ENCODE measurements at places on chromosomes 16 and 17. TPM values are rescaled to one million over a fixed set of nuclear protein-coding genes. Genes with fewer than 3 reads are reported as not detected.
A peak's percentile ranks its signal among the peaks of the same experiment; 100 is the strongest.

DNA sequence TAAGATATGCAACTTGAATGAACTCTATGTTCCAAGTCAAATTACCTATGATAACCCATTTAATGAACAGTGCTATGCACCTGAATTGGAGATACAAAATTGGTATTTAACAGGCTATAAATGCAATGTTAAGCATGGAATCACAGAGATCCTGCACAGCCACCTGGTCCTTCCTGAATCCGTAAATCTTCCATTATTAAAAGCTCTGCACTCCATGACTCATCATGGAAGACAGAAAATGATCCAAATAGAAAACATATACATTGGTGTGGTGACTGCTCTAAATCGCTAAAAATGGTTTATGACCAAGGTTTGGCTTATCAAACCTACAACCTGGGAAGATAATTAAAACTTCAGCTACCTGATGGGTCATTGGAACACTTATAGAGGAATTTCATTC is 45.3 kb downstream of the GLG1 start:
- H3K27me3 ChIP-seq, result no peaks in the 10 kb centered on the region
- H3K27ac ChIP-seq, result no peak overlapping the region
- DNase-seq, result no peak
- no peak overlapping the region for H3K4me3 ChIP-seq

DNA sequence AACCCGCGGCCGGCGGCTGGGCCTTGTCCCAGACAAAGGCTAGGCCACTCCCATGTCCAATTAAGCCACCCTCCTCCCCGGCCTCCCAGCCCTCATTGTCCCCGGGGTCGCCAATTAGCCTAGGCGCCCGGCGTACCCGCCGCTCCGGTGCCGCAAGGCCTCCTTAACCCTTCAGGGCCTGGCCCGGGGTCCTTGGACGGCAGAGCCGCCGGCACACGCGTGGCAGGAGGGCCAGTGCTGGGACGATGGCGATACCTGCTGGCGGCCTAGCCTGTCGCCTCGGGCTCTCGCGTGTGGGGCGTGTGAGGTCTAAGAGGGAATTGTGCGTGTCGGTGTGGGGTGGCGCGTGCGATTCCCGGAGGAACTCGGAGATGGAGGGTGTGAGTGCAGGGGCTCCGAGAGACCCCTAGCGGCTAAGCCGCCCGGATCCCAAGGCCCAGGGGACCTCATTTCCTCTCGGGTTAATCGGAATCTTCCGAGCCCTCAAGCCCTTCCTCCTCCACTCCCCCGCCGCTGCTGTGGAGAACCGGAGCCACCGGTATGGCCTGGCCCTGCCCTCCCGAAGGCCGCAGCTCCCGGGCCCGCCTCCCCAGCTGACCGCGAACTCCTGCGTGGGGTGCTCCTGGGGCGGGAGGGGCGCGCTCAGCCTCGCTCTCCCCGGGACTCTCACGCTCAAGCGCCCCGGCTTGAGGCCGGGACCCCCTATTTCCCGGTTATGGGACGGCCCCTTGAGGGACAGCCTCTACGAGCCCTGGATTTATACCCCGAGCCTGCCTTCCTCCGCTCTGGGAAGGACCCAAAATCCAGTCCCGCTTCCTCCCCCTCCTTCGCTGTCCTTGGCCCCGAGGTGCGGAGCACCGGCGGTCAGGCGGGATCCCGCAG is 11.9 kb downstream of the TBX2 start:
- H3K4me1 ChIP-seq, result peaks cover 30% of the 10 kb centered on the region
- H3K27ac ChIP-seq, result no peak overlapping the region
- peaks cover 33% of the 10 kb centered on the region for H3K27me3 ChIP-seq
- H3K4me3 ChIP-seq, result peak overlapping the region; percentile 74
- H3K36me3 ChIP-seq, result no peaks in the 10 kb centered on the region

GRCh38 chr17:67511804-67512203 is 134.7 kb downstream of the PITPNC1 start:
- H3K4me3 ChIP-seq, result no peak overlapping the region
- peaks cover 18% of the 10 kb centered on the region for H3K4me1 ChIP-seq
- H3K27me3 ChIP-seq, result no peaks in the 10 kb centered on the region
- H3K36me3 ChIP-seq, result peaks cover 3% of the 10 kb centered on the region
- no peak overlapping the region for H3K27ac ChIP-seq
- DNase-seq, result no peak

DNA sequence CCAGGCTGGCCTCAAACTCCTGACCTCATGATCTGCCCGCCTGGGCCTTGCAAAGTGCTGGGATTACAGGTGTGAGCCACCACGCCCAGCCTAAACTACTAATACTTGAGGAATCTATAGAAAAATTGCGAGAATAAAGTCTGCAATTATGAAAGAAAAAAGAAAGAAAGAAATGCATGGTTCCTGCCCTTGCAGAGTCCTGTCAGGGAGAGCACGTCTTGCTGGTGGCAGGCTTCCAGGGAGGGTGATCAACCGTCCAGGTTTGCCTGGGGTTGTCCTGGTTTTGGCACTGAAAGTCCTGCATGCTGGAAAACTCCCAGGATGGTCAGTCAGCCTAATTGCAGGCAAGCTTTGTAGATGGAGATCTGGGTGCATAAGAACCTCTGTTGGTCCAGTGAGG is 21.5 kb upstream of the KIFC3 start:
- no peaks in the 10 kb centered on the region for H3K36me3 ChIP-seq
- DNase-seq, result no peak

GRCh38 chr17:62793919-62794665 is 14.0 kb downstream of the MARCHF10 start:
- no peak overlapping the region for H3K27ac ChIP-seq
- H3K4me1 ChIP-seq, result peaks cover 12% of the 10 kb centered on the region
- no peaks in the 10 kb centered on the region for H3K36me3 ChIP-seq
- no peak for DNase-seq

DNA sequence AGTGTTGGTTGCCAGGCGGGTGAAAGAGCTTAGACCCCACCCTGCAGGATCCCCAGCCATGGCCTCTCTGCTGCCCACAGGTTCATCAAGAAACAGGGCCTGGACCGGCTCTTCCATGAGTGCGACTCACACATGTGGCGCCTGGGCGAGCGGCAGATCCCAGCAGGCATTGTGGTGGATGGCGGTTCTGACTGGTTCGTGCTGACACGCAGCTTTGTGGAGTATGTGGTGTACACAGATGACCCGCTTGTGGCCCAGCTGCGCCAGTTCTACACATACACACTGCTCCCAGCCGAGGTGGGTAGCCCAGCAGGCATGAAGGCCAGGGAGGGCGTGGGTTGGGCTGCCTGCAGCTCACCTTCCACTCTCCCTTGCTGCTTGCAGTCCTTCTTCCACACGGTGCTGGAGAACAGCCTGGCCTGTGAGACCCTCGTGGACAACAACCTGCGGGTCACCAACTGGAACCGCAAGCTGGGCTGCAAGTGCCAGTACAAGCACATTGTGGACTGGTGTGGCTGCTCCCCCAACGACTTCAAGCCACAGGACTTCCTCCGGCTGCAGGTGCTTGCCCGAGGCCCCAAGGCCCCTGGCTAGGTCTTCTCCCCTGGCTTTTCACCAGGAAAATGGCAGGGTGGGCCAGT is 9.9 kb downstream of the XYLT2 start:
- H3K4me1 ChIP-seq, result no peaks in the 10 kb centered on the region
- no peak for DNase-seq
- H3K27ac ChIP-seq, result no peak overlapping the region

DNA sequence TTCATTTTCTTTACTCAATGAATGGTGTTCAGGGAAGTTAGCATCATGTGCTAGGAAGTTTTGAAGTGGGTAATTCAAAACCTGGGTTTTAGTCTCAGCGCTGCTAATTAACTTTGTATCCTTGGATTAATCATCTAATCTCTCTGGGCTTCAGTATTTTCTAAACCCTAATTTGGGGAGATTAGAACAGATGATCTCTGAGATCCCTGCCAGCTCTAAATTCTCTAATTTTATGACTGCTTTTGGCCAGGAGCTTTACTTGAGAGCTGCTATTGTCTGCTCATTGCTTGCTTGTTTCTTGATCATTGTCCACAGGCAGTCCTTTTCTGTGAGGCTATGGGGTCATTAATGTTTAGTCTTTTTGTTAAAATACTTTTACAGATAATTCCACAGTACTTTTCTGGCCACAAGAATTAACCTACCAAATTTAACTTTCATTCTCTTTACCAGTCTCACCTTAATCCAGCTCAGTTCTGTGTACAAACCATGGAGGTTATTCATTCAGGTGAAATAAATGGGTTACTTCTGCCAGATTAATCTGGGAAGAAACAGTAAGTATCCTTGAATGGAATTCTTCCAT is 28.4 kb upstream of the VWA3A start:
- H3K4me1 ChIP-seq, result peaks cover 6% of the 10 kb centered on the region
- no peaks in the 10 kb centered on the region for H3K27me3 ChIP-seq
- DNase-seq, result no peak
- peaks cover 13% of the 10 kb centered on the region for H3K36me3 ChIP-seq

- no peaks in the 10 kb centered on the region for H3K36me3 ChIP-seq
- H3K4me3 ChIP-seq, result no peak overlapping the region
- DNase-seq, result no peak
- peaks cover 6% of the 10 kb centered on the region for H3K4me1 ChIP-seq
These were observed 44.0 kb upstream of the AKTIP start for GRCh38 chr16:53546988-53547391.

- no peak overlapping the region for H3K4me3 ChIP-seq
- H3K36me3 ChIP-seq, result no peaks in the 10 kb centered on the region
- no peak for DNase-seq
- H3K27me3 ChIP-seq, result no peaks in the 10 kb centered on the region
These were observed 3.5 kb upstream of the CES4A start for GRCh38 chr16:66984892-66985311.

DNA sequence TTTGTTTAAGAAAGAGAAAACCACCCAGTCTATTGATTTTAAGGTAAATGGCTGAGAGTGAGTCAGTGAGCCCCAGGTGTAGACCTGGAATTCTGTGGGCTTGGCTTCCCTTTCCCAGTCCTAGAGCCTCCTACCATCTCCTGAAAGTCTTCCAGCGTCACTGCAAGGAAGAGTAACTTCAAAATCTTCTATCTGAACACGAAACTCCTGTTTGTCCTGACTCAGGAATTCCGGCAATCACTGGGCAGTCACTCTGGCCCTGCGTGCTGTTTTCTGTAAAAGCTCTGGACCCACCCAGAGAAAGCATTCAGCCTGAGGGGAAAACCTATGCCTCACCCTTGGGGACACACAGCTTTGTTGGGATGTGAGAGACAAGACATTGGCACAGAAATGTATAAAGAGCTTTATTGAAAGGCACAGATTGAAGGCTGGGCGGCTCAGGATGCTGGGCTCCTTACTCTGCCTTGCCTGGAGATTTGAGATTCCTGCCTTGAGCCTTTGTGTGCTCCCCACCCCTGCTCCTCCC is 15.9 kb downstream of the MINK1 start:
- no peak overlapping the region for H3K4me3 ChIP-seq
- H3K4me1 ChIP-seq, result peaks cover 15% of the 10 kb centered on the region
- peaks cover 11% of the 10 kb centered on the region for H3K36me3 ChIP-seq
- H3K27ac ChIP-seq, result no peak overlapping the region
- DNase-seq, result no peak

DNA sequence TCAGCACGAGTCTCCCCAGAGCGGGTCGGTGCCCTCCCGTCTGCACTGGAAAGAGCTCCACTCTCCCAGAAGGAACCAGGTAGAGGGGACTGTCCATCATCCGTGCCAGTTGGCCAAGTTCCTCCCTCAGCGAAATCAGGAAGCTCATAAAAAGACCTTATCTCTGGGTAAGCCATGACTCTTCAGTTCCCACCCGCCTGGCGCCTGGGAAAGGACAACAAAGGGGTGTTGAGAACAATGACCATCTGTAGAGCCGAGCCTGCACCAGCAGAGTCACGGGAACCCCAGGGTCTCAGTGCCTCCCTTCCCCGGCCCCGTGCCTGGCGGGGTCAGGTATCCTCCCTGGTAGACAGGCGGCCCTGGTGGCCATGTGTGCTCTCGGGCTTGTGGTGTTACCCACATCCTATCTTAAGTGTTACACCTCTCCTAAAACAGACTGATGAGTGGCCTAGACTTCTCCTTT is 190.7 kb downstream of the AXIN2 start:
- H3K27ac ChIP-seq, result no peak overlapping the region
- peaks cover 26% of the 10 kb centered on the region for H3K27me3 ChIP-seq
- no peaks in the 10 kb centered on the region for H3K36me3 ChIP-seq
- no peak overlapping the region for H3K4me3 ChIP-seq
- H3K4me1 ChIP-seq, result no peaks in the 10 kb centered on the region

DNA sequence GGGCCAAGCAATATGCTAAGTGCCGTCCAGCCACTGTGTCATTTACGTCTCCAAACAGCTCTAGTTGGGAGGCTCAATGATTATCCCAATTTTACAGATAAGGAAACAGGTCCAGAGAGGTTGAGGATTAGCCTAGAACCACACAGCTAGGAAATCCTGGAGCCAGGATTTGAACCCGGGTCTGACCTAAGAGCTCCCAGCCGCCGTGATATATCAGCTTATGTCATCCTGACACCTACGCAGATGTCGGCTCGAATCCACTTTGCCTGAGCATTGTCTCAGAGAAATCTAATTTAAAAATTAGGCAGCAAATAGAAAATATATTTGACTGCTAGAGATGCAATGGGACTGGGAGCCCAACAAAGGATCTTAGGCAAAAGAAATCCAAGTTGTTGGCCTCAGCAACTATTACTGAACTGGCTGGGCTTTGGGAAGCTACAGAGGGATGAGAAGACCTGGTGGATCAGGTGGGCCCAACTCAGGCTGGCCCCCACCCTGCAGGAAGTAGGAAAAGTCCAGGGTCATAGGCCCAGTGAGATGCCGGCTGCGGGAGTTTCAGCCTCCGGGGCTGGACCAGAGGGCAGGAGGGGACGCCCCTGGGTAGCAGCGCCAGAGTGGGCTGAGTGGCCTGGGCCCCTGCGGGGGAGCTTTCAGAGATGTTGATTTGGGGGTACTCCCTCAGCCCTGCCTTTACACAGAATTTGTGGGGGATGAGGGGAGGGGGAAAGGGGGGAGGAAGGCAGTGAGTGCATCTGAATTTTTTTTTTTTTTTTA is 35.1 kb upstream of the IL21R start:
- H3K36me3 ChIP-seq, result peaks cover 30% of the 10 kb centered on the region
- peak; percentile 40 for DNase-seq
- peaks cover 75% of the 10 kb centered on the region for H3K4me1 ChIP-seq
- peak overlapping the region; percentile 96 for H3K27ac ChIP-seq

The G6PC1 gene
- total RNA-seq, result not detected

The ABCC3 gene
- 0.20 TPM for total RNA-seq

The NAGS gene
- total RNA-seq, result 1.0 TPM

The TERF2IP gene
- 52.7 TPM for total RNA-seq

The ZNF267 gene
- 93.5 TPM for total RNA-seq

The ZFP3 gene
- total RNA-seq, result 10.1 TPM

The ZPBP2 gene
- total RNA-seq, result 1.6 TPM

The CSH2 gene
- total RNA-seq, result not detected

The USP7 gene
- 193 TPM for total RNA-seq

The TM4SF5 gene
- total RNA-seq, result not detected

The NEUROD2 gene
- not detected for total RNA-seq

The BCKDK gene
- 24.8 TPM for total RNA-seq

The KRTAP1-5 gene
- total RNA-seq, result not detected

Measured in activated B cell treated with CpG ODN at 0.5 μM for 24 hours (primary cell).